ENCODE measurements at places on chromosomes 16 and 17.
A peak's percentile ranks its signal among the peaks of the same experiment; 100 is the strongest.

DNA sequence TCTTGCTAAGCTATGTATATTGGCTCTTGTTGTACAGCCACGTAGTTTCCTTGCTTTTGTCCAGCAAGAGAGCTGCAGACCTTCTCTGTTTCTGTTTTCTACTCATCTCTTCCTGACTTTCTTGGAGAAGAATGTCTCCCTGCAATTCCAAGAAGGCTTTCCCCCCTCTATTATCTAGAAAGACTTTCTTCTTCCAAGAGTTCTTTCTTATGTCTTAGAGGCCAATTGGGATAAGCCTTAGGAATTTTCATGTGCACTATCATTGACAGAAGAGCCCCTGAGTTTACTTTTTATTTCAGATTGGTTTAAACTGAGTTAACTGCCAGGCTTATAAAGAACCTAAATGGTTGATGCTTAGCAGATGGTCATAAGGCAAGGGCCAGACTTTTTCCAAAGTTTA, 9.0 kb downstream of the CAPNS2 start:
- DNase-seq = no peak

- DNase-seq = no peak
These were observed 32.8 kb downstream of the CCL4 start for GRCh38 chr17:36136439-36136838.

DNA sequence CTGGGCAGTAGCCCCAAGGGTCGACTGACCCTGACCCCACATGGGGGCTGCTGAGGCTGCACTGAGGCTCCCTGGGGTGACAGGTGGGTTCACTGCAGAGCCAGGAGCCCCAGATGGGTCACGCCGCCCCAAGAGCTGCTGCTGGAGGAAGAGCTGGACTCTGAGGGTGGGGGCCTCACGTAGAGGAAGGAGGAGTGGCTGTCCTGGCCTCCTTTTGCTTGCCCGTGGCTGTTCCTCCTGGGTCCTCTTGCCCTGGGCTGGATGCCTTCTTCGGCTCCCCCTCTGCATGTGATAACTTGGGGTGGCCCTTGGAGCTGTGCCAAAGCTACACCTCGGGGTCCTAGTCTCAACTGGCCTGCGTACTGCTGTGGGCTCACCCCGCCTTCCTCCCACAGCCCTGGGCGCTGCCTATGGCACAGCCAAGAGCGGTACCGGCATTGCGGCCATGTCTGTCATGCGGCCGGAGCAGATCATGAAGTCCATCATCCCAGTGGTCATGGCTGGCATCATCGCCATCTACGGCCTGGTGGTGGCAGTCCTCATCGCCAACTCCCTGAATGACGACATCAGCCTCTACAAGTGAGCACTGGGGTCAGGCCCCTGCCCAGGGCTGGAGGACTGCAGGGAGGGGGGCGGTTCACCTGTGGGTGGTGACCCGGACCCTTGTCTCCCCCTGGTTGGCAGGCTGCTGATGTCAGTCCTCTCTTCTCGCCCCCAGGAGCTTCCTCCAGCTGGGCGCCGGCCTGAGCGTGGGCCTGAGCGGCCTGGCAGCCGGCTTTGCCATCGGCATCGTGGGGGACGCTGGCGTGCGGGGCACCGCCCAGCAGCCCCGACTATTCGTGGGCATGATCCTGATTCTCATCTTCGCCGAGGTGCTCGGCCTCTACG, 1.1 kb upstream of the AMDHD2 start:
- DNase-seq = no peak

DNA sequence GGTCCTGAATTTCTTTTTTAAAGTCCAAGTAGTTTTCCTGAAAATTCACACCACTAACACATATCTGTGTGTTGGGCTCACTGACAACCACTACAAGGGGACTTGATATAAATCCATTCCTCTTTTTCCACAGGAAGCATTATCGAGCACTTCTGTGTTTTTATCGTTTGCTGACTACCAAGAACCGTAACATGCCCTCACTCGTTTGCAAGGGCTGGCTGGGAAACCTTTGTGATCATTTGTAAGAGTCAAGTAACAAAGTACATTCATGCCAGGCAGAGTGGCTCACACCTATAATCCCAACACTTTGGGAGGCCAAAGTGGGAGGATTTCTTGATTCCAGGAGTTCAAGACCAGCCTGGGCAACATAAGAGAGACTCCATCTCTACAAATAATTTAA, 62.1 kb downstream of the ZZEF1 start:
- no peak for DNase-seq

- no peak for DNase-seq
These were observed 151.8 kb downstream of the ABCA8 start for GRCh38 chr17:68803164-68803929.

- no peak for DNase-seq
These were observed 6.3 kb downstream of the SNX20 start for GRCh38 chr16:50674831-50675230.

GRCh38 chr16:1331712-1332617, 1.5 kb upstream of the BAIAP3 start:
- no peak for DNase-seq

- DNase-seq = no peak
These were observed 19.4 kb downstream of the CEP295NL start for GRCh38 chr17:78883533-78884131.

DNA sequence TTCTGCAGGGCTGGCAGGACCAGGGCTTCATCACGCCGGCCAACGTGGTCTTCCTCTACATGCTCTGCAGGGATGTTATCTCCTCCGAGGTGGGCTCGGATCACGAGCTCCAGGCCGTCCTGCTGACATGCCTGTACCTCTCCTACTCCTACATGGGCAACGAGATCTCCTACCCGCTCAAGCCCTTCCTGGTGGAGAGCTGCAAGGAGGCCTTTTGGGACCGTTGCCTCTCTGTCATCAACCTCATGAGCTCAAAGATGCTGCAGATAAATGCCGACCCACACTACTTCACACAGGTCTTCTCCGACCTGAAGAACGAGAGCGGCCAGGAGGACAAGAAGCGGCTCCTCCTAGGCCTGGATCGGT, 1.4 kb downstream of the CDK5R1 start:
- no peak for DNase-seq

DNA sequence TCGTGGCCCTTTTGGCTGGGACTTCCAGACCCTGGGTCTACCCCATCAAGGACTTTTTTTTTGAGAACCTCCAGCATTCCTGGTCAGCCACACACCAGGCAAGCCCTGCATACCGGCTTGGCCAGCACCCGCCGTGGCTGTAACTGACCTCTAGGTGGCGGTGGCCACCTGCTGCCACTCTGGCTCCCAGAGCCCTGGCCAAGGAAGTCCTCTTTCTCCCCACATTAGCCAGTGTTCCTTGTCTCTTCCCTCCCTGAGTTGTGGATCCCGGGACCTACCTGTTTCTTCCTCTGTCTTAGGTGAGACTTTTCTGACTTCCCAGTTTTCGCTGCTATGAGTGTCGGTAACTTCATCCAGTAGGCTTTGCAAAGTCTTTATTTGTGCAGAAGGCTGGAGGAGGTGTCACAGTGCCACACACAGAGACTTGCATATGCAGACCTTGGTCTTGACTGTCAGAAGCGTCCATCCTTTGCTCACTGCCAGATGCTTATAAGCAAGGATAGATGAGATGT, 348.3 kb downstream of the CPPED1 start:
- peak; percentile 47 for DNase-seq

DNA sequence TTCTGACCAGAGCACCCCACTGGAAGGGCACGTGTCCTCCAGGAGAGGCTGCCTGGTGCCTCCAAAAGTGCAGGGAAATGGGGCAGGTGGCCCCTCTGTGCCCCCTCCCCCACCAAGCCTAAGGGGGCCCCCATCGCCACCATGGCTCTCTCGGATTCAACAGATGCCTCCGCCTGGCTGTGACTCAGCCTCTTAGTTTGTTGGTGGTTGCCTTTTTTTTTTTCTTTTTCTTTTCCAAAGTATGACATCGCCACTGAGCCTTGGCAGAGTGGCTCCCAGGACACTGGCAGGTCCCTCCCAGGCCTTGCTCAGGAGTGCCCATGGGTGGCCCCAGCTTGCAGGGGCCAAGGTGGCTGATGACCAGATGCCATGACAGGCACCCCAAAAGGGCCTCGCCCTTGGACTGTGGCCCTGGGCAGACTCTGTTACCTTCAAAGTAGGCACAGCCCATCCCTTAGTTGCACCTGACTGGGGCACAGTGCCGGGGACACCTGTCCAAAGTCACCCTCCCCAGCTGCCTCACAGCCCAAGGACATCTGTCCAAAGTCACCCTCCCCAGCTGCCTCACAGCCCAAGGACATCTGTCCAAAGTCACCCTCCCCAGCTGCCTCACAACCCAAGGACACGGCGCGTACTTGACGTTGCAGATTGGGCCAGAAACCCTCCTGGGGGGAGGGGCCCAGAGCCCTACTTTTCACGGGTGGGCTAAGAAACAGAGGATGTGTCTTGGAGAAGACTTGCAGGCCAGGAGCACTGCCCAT, 29.6 kb downstream of the NPTX1 start:
- no peak for DNase-seq

DNA sequence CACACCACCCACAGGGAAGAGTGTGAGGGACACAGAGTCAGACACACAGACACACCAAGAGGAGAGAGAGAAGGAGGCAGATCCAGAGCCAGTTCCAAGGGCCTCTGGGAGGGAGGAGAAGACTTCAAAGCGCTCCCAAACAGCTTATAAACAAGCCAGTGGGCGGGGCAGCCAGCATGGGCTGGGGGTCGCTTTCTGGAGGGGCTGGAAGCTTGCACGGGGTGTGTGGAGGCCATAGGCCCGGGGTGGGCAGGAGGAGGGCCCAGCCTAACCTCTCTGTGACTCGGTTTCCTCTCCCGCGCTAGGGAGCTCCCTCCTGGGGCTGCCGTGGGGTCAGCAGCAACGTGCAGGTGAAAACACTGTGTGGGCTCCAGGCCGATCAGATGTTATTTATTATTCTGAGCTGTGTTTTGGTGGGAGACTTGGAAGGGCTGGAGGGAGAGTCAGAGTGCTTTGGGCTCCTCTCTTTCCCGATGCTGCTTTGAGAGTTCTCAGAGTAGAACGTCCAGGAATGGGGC, 2.5 kb upstream of the WFIKKN2 start:
- DNase-seq = no peak

DNA sequence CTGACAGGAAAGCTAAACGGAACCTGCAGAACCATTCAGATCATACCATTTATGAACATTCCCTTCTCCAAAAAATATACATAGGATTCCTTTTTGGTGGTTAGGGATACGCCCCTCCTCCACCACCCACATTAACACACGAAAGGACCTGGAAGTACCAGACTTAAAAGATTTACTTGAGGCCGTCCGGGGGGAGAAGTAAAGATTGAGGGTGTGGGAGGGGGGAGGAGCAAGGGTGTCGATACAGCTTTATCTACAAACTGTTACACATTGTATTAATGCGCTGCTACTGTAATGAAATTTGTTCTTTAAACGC, 537 bp downstream of the PALB2 start:
- DNase-seq = peak; percentile 22

DNA sequence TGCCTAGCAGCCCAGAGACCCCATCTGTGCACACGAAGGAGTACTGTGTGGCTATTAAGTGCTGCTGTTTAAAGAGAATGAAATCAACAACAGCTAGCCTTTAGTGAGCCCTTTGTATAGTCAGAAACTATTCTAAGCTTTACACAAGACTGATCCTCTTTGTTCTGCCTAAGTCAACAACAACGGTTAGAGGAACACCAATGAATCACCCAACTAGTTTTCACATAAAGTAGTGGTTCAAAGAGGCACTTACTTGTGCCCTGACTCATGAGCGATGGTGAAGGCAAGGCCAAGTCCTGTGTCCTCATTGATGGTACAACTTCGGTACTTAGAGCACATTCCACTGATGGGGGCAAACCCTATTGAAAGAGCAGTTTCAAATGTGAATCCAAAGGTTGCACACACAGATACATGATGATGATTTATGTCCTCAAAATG, 75.8 kb downstream of the ADAMTS18 start:
- DNase-seq = no peak

DNA sequence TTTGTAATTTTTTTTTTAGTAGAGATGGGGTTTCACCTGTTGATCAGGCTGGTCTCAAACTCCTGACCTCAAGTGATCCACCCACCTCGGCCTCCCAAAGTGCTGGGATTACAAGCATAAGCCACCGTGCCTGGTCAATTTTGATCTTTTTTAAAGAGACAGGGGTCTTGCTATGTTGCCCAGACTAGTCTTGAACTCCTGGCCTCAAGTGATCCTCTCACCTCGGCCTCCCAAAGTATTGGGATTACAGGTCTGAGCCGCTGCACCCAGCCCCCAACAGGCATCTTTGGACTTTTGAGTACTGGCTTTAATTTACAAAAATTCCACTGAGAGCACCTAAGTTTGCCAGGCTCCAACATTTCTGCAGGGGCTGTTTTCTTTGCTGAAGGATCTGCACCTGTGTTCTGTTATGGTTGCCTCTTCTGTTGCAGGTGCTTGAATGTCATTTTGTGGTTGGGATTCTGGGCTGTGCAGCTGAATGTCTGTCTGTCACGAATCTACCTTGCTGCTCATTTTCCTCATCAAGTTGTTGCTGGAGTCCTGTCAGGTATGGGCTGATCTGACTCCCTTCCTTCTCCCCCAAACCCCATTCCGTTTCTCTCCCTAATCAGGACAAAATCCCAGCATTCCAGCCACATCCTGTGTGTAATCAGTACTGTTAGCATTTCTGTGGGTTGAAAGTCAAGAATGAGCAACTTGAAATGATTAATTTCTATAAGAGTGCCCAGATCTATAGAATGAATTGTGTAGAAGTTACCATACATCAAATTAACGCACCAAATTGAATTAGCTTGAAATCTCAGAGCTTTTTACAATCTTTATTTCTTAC, 8.5 kb downstream of the G6PC1 start:
- no peak for DNase-seq

DNA sequence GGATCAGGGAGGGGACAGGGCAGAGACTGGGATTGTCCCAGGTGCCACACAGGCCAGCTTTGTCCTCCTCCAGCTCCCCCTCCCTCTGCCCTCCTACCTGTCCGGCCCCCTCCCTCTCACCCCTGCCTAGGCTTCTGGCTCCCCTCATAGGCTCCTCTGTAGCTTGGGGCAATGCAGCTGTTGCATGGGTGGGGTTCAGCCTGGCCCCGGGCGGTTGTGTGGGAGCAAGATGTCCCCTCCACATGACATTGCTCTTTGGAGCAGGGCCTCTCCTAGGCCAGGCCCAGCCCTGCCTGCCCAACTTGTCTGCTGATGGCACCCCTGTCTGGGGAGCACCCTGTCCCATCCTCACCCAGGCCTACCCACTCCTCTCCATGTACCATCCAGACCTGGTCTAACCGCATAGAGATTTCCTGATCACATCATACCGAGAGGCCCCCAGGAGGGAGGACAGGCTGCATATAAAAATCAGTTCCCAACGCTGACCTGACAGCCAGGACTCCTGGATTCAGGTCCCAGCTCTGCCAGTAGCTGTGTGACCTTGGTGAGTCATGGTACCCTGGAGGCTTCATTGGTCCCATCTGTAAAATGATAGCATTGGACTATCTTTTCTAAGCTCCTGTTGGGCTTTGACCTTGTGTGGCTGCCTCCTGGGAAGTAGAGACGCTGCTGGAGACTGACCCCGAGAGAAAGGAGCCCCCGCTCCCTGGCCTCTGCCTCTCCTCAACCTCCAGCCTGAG, 48.8 kb upstream of the DLX4 start:
- no peak for DNase-seq

DNA sequence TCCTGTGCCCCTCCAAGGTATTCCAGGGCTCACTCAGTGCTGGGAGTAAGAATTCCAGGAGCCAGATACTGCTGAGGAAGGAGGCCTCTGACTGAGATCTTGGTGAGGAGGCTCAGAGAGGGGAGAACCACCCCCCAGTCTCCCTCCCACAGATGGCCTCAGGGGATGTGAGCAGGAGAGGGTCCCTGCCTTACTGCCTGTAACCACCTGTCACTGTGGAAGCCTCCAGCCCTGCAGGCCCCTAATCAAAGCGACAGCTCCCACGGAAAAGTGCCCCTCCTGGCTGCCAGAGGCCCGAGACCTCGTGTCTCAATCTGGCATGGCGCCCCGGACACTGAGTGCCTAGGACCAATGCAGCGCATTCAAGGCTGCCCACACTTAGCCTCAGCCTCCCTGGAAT, 7.7 kb upstream of the C17orf113 start:
- no peak for DNase-seq

- no peak for DNase-seq
These were observed 7.6 kb downstream of the COG1 start for GRCh38 chr17:73200476-73200875.
